ENCODE measurements at places on chromosomes 7 and 10.

DNA sequence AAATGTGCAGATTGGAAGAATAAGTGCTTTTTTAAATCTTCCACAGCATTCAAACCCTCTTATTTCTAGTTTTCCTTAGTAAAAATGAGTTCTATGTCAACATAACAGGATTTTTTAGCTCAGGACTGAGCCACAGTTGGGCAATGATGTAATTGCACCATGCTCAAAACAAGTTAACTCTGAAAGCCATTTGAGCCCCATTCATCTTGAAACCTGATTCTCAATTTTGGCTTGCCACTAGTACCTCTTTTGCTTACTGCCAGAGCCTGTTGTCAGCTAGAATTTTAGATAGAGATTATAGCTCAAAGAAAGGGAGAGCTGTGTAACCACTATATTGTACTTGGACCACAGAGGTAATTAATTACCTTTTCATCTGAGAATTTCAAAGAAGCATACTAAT, 1028.5 kb upstream of the PHF14 start:
- no peak for DNase-seq

DNA sequence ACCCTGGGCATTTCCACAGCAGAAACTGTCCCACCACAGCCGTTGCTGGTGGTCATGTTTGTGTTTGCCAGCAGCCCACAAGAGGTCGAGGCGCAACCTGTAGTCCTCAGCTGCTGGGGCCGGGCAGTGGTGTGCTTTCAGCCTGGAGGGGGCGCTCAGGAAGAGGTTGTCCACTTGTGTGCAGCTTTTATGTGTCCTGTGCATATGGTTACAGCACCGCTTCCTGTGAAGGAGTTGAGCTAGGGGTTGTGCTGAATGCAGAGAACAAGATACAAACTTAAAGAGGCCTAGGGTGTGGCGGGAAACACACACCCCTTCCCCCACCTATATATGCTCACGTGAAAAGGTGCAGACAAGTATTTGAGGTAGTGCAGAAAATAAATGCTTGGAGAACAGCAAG, 29.5 kb upstream of the PFKFB3 start:
- no peak for DNase-seq

DNA sequence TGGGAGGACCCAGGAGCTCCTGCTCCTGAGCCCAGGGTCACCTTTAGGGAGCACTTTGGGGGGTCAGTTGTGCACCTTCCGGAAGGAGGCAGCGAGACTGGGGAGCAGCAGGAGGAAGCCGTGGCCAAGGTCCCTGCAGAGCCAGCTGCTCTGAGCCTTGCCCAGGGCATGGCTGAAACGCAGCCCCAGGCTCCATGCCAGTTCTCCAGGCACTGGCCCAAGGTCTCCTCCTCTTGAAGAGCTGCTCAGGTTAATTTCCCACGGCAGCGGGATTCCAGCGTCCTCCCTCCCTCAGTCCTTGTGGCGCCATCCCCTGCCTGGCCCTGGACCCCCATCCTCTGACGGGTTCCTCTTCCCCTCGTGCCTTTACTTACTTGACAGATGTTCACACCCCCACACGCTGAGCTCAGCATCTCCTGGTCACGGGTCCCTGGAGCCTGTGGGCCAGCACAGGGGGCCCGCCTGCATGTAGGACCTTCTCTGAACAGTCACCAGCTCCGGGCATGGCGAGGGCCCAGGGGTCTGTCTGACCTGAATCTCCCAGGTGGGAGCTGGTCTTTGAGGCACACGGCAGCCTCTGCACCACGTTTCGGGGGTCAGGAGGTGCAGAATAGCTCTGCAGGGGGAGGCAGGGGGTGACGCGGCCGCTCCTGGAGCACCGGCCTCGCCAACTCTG, 16.7 kb upstream of the CFAP46 start:
- DNase-seq, result no peak

DNA sequence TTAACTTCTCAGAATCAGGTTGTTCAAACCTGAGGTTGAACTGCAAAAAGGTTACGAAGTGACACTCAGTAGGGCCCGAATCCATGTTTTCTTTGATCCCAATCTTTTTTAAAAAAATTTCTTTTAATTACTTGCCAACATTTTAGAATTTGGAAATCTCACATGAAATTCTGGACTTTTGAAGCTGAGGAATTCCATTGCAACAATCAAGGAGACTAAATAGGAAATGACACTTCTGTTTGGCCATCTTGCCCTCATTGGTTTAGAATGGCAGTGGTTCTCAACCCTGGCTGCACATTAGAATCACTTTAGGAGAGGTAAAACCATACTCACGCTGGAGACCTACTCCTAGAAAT, 471 bp upstream of the TOMM7 start:
- no peak for DNase-seq

GRCh38 chr7:3294432-3295100, 6.5 kb upstream of the SDK1 start:
- no peak for DNase-seq

- no peak for DNase-seq
These were observed 109.9 kb upstream of the EFCAB10 start for GRCh38 chr7:105691082-105691679.

DNA sequence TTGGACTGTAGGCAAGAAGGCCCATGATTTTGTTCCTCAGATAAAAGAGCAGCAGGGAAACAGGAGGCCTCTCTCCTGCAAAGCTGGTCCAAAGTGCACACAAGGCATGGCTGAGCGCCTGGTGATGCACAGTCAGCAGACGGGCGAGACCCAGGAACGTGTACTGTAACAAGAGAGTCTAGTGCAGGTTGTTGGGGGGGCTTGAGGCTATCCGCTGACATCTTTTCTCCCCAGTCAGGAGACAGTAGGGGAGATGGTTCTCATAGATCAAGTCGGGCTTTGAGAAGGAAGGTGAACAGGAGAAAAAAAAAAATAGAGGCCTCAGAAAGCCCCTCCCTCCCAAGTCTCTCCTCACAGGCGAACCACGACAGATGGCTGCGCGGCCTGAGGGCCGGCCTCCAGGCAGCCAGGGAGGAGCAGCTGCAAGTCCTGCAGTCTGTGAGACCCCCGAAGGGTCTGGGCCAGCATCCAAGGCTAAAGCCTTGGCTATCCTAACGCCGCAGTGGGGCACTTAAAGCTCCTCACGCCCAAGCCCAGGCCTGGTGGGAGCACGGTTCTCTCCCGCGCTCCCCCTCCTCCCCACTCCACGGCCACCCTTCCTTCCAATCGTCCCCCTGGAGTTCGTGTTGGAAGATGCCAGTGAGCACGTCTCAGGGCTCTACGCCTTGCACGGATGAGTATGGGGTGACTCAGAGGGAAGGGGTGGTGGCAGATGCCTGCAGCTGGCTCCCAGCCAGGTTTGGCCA, 68.3 kb downstream of the PRKAG2 start:
- no peak for DNase-seq

GRCh38 chr7:46369933-46370654, 449.0 kb upstream of the IGFBP3 start:
- no peak for DNase-seq

DNA sequence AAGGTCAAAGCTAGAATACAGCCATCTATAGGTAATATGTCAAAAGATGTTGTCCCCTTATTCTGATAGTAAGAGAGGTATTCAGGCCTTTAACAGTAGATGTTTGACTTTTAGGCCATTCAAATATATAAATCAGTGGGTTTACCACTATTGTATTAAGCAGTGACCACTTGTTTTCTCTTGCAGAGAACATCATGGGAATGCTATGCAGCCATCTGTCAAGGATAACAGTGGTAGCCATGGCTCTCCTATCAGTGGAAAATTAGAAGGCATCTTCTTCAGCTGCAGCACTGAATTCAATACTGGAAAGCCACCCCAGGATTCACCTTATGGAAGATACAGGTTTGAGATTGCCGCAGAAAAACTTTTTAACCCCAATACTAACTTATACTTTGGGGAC, 68.4 kb downstream of the PHYHIPL start:
- DNase-seq, result no peak

DNA sequence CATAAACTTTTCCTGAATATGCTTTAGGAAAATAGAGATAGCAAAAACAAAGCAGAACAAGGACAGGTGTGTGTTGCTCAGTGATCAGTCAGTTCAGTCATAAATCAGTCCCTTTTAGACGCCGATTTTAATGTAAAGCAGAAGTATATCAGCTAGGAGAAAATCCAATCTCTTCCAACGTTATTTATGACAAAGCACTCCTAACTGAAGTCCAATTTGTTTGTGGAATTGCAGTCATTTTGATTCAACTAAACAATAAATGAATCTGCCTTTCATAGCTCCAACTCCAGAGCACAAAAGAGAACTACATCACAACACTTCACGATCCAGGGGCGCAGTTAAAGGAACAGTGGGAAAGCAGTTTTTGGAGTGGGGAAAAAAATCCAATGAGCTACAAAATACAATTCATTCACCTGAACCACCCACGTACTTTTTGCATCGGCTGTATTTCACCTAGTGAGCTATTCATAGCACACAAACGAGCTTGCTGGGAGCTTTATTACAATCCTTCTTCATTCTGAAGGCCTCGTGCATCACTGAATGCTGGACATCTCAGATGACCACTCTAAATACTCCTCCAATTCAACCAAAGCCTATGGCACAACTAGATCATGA, 151.3 kb downstream of the LRRN3 start:
- DNase-seq, result no peak

- DNase-seq, result no peak
These were observed 51.3 kb downstream of the AOC1 start for GRCh38 chr7:150903606-150904005.

GRCh38 chr7:23184709-23185359, 3.0 kb downstream of the NUP42 start:
- peak; percentile 52 for DNase-seq

DNA sequence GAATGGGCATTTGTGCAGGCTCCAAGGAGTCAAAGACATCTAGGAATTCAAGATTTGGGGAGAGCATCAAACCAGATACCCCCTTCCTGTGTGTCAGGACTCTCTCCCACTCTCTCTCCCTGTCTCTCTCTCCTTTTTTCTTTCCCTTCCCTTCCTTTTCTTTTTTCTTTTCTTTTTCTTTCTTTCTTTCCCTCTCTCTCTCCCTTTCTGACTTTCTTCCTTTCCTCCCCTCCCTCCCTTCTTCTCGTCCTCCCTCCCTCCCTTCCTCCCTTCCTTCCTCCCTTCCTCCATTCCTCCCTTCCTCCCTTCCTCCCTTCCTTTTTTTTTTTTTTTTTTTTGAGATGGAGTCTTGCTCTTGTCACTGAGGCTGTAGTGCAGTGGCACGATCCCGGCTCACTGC, 24.1 kb upstream of the MINDY3 start:
- DNase-seq, result no peak

- DNase-seq, result no peak
These were observed 137.9 kb downstream of the GRM8 start for GRCh38 chr7:127114742-127115265.

DNA sequence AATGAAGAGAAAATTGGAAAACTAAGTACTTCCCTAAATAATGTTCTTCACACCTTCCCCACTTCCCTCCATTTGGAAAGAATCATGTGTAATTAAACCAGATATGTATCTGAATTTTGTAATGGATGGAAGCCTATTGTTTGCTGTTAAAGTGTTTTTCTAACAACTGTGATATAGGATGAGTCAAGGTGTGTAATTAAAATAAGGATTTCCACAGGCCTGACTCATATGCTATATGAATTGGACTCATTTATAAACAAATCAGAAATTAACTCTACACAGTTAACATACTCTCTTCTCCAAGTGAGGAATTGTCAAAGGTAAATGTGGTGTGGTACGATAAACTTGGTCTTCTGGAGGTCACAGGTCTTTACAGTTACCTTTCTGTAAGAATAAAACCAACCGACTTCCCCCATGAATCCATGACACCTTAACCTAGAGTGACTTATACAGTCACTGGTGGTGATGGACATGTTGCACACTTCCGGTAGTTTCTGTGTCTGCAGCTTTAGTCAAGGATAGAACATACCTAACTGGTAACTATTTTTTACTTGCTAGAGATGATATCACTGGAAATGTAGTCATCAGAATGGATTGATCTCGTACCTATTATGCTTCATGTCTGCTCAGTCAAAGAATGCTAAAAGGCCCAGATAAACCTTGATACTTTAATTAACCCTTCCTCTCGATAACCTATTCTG, 12.8 kb downstream of the PNLIPRP3 start:
- no peak for DNase-seq

DNA sequence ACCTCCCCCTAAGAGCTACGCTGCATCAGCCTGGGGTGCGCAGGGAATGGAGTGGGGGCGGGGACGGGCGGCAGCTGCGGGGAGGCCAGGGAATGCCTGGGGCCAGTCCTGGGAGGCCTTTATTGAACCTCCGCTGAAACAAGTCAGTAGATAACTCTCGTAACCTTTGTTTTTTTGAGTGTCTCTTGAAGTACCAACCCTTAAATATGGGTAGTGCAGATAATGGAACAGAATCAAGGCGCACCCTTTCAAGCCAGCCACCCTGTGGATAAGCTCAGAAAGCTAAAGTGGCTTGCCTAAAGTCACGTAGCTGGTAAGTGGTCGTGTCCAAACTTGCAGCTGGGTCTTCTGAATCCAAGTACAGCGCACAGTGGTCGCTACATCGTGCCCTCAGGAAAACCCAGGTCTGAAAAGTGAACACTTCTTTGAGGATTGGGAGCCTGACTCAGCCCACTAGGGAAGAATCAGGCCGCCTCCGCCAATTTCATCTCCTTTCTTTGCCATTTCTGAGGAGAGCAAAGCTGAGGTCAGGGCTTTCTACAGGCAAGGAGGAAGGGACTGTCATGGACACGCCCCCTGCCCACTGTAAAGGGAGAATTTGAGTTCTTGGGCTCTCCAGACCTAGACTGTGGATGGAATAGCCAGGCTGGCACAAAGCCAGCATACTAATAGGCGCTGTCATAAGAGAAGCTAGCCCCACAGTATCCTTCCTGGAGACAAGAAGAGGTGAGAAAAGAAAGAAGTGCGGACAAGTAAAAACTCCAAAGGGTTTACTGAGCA, 3.2 kb upstream of the EGR2 start:
- no peak for DNase-seq

DNA sequence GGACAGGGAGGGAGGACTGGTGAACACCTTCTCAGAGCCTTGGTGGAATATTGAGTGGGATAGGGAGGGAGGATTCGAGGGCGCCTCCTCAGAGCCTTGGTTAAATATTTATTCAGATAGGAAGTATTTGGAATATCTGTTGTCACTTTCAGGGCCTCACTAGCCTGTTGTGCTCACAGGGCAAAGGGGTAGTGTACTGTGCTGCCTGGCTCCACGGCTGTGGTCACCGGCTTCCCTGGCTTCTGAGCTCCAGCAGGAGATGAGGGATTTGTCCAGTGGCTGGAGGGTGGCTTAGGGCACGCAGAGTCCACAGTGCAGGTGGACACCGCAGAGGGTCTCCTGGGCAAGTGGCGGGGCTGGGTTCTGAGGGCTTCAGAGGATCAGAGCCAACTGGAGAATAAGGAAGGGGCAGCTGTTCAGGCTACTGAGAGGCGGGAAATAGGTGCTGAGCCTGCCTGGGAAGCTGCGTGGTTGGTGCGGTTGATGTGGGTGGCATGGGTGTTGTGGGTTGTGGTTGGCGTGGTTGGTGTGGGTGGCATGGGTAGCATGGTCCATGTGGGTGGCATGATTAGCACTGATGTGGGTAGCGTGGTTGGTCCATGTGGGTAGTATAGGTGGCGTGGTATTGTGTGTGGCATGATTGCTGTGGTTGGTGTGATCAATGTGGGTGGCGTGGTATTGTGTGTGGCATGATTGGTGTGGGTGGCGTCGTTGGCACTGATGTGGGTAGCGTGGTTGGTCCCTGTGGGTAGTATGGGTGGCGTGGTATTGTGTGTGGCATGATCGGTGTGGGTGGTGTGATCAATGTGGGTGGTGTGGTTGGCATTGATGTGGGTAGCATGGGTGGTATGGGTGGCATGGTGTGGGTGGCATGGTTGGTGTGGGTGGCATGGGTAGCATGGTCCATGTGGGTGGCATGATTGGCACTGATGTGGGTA, 16.7 kb downstream of the INPP5A start:
- DNase-seq, result no peak
